ENCODE measurements at places on chromosomes 7 and 10.
A peak's percentile ranks its signal among the peaks of the same experiment; 100 is the strongest.

DNA sequence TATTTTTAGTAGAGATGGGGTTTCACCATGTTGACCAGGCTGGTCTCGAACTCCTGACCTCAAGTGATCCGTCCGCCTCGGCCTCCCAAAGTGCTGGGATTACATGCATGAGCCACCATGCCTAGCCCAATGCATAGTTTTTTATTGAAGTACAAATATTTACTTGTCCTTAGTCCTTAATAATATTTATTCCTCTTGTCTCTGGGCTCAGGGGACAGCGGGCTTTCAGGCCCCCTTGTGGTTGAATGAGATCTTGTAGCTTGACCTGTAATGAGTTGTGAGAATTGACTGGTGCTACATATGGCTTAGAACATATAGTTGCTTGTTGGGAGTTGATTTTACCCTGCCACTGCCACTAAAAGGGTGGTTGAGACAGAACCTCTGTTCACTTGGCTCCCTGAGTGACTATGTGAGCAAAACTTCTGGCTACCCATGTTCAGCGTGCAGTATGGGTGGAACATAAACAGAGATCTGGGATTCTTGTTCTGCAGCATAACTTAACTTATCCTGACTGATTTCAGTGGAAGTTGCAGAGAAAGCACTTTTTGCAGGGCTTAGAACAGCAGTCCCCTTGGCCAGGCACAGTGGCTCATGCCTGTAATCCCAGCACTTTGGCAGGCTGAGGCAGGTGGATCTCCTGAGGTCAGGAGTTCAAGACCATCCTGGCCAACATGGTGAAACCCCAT, 14.9 kb downstream of the CCL26 start:
- H3K4me3 ChIP-seq, result no peak overlapping the region
- no peaks in the 10 kb centered on the region for H3K4me1 ChIP-seq
- H3K36me3 ChIP-seq, result no peaks in the 10 kb centered on the region

DNA sequence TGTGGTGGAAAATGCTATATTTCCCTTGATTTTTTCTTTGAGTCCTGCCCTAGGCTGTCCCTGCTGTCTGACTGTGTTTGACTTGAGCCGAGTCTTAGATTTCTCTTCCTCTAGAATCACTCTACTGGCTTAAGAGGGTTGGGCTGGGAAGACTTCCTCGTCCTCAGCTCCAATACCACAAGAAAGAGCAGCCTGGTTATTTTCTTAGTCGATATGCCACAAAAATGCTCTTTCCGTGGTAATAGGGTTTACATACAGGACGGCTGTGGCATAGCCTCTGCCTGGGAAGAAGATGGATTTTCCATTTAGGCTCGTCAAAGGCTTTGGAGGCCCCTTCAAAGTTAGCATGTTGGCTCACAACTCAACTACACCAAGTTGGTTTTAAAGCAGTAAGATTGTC, 212.0 kb upstream of the IGFBP3 start:
- H3K4me3 ChIP-seq, result no peak overlapping the region
- H3K36me3 ChIP-seq, result no peaks in the 10 kb centered on the region
- no peak for DNase-seq
- H3K4me1 ChIP-seq, result no peaks in the 10 kb centered on the region

DNA sequence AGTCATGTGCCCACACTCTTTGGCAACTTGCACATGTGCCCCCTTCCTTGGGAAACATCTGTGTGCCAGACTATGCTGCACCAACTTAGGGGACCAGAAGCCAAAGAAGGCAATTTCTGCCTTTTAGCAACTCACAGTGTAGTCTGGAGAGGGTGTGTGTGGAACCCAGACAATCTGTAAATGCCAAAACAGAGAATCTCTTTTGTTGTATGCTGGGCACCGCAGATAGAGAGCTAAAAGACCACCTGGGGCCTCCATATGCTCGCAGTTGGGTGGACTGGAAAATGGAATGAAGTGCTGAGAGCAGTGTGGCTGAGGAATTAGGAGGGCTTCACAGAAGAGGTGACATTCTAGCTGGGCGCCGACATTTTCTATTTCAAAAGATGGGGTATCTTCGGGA, 26.4 kb downstream of the UBTD1 start:
- H3K4me1 ChIP-seq, result no peaks in the 10 kb centered on the region
- H3K4me3 ChIP-seq, result no peak overlapping the region
- H3K36me3 ChIP-seq, result no peaks in the 10 kb centered on the region
- DNase-seq, result no peak
- H3K27ac ChIP-seq, result no peak overlapping the region

DNA sequence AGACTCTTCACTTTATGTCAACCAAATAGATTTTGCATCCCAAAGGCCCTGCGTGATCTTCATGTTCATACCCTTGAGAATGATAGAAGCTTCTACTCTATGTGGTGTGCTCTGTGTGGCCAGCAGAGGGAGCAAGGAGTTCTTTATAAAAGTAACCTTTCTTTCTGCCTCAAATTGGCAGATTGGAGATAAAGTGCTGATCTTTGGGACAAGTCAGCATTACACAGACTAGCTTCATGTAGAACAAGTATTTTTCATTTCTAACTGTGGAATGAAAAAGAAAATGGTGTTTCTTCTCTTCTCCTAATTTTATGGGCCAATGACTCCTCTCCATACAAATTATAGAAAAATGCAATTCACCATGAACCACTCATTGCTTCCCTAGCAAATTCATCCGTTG, 1214.1 kb downstream of the SORCS1 start:
- no peaks in the 10 kb centered on the region for H3K27me3 ChIP-seq
- no peak overlapping the region for H3K27ac ChIP-seq
- no peaks in the 10 kb centered on the region for H3K36me3 ChIP-seq
- H3K4me1 ChIP-seq, result no peaks in the 10 kb centered on the region

DNA sequence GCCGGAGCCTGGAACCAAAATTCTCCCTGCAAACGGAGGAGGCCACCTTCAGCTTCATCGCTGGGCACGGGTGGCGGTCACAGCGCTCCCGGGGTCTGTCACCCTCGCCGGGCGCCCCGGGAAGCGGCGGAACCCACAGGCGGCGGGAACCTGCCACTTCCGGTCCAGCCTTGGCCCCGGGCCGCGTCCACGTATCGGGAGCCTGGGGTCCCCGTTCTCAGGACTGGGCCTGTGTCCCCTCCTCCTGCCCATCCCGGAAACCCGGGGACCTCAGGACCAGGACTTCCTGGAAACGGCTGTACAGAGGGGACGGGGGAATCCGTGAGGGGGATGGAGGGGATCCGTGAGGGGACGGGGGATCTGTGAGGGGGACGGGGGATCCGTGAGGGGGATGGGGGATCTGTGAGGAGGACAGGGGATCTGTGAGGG, 25.4 kb downstream of the PDGFA start:
- H3K4me3 ChIP-seq, result no peak overlapping the region
- peaks cover 5% of the 10 kb centered on the region for H3K4me1 ChIP-seq
- H3K27ac ChIP-seq, result no peak overlapping the region

DNA sequence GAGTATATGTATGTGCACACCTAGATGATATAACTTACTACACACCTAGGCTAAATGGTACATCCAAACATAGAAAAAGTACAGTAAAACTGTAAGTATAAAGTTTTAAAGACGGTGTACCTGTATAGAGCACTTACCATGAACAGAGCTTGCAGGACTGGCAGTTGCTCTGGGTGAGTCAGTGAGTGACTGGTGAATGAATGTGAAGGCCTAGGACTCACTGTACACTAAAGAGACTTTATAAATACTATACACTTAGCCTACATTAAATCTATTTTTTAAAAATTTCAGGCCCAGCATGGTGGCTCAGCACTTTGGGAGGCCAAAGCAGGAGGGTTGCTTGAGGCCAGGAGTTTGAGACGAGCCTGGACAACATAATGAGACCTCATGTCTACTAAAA, 195.3 kb downstream of the FZD1 start:
- H3K4me1 ChIP-seq, result no peaks in the 10 kb centered on the region
- no peak overlapping the region for H3K27ac ChIP-seq
- H3K4me3 ChIP-seq, result no peak overlapping the region
- H3K36me3 ChIP-seq, result no peaks in the 10 kb centered on the region

DNA sequence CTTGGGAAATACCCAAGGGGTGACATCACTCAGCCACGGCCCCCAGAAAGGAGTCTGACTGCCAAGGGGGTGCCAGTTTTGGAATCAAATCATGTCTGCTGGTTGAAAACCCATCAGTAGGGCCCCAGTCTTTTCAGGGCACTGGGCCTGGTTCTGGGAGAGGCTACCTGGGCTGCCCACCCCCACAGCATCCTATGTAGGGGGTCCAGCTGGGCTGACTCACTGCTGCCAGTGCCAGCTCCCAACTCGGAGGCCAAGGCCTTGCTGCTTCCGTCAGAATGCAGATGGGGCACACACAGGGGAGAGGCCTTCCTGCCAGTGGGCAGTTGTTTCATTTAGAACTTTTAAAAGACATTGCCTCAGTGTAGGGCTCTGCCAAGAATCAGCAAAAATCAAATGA, 39.5 kb upstream of the DMBT1 start:
- H3K27ac ChIP-seq, result no peak overlapping the region
- no peaks in the 10 kb centered on the region for H3K36me3 ChIP-seq
- H3K4me3 ChIP-seq, result no peak overlapping the region
- no peak for DNase-seq
- H3K27me3 ChIP-seq, result peaks cover 3% of the 10 kb centered on the region

DNA sequence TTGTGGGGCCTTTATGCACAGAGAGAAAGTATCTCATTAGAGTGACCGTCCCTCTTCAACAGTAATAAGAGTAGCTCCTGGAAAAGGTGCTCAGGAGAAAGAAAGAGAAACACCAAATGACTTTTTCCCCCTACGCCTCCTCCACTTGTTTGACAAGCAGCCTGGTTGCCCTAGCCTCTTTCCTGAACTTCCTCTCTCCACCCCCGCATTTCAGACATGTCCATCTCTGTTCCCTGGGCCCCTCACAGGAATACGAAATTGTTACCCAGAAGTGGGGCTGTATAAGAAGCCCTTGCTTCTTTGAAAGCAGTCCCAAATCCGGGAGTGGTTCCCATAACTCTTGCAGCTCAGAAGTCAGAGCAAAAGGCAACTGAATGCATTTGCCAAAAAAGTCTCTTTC, 119.6 kb upstream of the ADO start:
- no peak overlapping the region for H3K27ac ChIP-seq
- H3K36me3 ChIP-seq, result peaks cover 18% of the 10 kb centered on the region
- H3K4me1 ChIP-seq, result peaks cover 50% of the 10 kb centered on the region
- H3K4me3 ChIP-seq, result no peak overlapping the region
- H3K27me3 ChIP-seq, result peaks cover 2% of the 10 kb centered on the region
- DNase-seq, result no peak

DNA sequence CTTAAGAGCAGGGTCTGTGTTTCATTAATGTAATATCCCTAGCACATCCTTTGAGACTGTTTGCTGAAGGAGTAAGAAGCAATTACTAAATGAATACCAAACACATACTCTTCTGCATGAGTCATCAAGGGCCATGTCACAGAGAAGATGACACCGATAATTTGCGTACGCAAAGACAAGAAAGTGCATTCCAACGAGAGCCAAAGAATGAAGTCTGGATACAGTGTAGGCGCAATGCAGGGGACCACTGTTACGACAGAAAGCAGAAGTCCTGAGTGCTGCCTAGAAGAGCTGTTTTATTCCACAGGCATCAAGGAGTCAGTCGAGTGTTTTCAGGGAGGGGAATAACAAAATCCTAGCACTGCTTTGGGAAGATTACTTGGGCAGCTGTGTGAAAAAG, 62.7 kb downstream of the VPS41 start:
- H3K4me3 ChIP-seq, result no peak overlapping the region
- peaks cover 5% of the 10 kb centered on the region for H3K36me3 ChIP-seq
- H3K4me1 ChIP-seq, result peaks cover 3% of the 10 kb centered on the region
- H3K27me3 ChIP-seq, result no peaks in the 10 kb centered on the region

GRCh38 chr7:47518827-47519226, 63.1 kb downstream of the TNS3 start:
- no peaks in the 10 kb centered on the region for H3K27me3 ChIP-seq
- DNase-seq, result no peak
- no peaks in the 10 kb centered on the region for H3K36me3 ChIP-seq
- no peak overlapping the region for H3K4me3 ChIP-seq

GRCh38 chr10:103616705-103617601, 123.4 kb downstream of the NEURL1 start:
- no peak overlapping the region for H3K4me3 ChIP-seq
- H3K36me3 ChIP-seq, result no peaks in the 10 kb centered on the region
- no peaks in the 10 kb centered on the region for H3K4me1 ChIP-seq
- no peak overlapping the region for H3K27ac ChIP-seq
- no peaks in the 10 kb centered on the region for H3K27me3 ChIP-seq
- DNase-seq, result no peak

DNA sequence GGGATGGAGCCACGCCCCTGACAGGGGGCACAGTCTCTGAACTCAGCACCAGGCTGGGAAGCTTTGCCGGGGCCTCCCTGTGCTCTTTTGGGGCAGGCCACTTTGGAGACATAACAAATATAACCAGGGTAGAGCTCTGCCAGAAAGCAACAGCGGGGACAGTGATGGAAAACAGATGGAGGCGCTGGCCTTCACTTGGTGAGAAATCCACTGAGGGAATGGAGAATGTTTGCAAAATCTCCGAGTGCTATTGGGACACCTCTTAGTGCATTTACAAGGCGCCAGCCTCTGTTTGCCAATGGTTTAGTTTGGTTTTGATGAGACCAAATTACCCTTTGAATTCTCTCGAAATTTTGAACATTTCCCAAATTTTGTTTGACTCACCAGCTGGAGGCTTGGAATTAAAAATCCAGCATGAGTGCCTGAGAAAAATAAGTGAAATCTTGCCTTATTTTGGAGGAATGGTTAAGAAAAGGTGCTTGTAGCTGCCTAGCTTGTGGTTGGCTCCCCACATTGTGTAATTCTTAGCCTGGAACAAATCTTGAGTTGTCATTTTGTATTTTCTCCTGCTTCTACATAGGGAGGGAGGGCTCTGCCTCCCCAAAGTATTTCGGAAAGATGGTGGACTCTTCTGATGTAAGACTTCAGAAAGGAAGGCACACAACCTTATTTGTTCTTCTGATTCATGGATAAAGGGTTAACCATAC, 980.5 kb downstream of the LRMDA start:
- no peaks in the 10 kb centered on the region for H3K4me1 ChIP-seq
- DNase-seq, result no peak
- no peak overlapping the region for H3K27ac ChIP-seq
- H3K36me3 ChIP-seq, result no peaks in the 10 kb centered on the region
- no peaks in the 10 kb centered on the region for H3K27me3 ChIP-seq
- no peak overlapping the region for H3K4me3 ChIP-seq

- peak; percentile 28 for DNase-seq
- no peaks in the 10 kb centered on the region for H3K27me3 ChIP-seq
- peak overlapping the region; percentile 45 for H3K27ac ChIP-seq
- H3K4me3 ChIP-seq, result peak overlapping the region; percentile 32
Observed at GRCh38 chr10:74871595-74872382, 45.4 kb downstream of the KAT6B start.

GRCh38 chr7:2629746-2630681, 1.8 kb upstream of the TTYH3 start:
- H3K36me3 ChIP-seq, result no peaks in the 10 kb centered on the region
- H3K27ac ChIP-seq, result no peak overlapping the region
- H3K27me3 ChIP-seq, result peaks cover 3% of the 10 kb centered on the region
- H3K4me1 ChIP-seq, result peaks cover 15% of the 10 kb centered on the region
- H3K4me3 ChIP-seq, result no peak overlapping the region
- no peak for DNase-seq

DNA sequence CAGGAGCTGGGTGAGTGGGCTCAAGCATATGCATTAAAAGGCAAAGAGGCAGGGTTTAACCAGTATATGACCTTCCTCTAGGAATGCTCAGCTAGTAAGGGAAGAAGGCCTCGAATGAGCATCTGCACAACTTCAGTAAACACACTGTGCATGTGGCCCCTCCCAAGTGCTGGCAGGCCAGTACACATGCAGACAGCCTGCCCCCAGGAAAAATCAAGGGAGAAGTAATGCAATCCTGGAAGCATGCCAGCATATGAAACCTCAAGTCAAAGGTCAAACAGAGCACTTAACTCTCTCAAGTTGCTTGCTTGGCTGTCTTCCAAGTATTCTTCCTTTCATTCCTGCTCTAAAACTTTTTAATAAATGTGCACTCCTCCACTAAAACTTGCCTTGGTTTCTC, 208.4 kb downstream of the ACTR3B start:
- no peak overlapping the region for H3K27ac ChIP-seq
- no peaks in the 10 kb centered on the region for H3K4me1 ChIP-seq
- no peak overlapping the region for H3K4me3 ChIP-seq
- H3K27me3 ChIP-seq, result peaks cover 1% of the 10 kb centered on the region
- no peak for DNase-seq

All from activated CD4-positive, alpha-beta memory T cell treated with anti-CD3 and anti-CD28 coated beads for 36 hours (primary cell).